Stimulated activated CD8-positive, alpha-beta memory T cell treated with anti-CD3 and anti-CD28 coated beads, Interleukin-15, amount 100 ng/mL, for 24 hours (primary cell): ENCODE measurements at places on chromosomes 7 and 10.

DNA sequence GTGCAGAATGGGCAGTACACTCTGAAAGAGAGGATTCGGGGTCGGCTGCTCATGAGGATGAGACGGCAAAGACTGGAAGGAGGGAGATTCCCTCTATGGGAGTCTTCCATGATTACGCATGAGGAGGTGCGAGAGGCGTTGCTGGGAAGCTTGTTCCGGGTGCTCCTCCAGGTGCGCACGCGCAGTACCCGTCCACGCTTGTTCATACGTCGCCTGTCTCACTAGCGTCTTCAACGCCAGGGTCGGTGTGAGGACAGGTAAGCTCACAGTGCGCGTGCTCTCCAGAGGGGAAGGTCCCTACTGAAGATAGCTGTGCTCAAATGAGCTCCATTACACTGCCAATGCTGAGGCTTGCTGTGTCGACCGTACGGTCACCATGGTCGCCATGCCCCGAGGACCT is 39.3 kb upstream of the BNIP3 start:
- DNase-seq = no peak

- no peak for DNase-seq
Observed at GRCh38 chr7:29434380-29434768, 129.3 kb upstream of the PRR15 start.

- no peak for DNase-seq
Observed at GRCh38 chr7:25669961-25670841, 441.9 kb upstream of the NPVF start.

DNA sequence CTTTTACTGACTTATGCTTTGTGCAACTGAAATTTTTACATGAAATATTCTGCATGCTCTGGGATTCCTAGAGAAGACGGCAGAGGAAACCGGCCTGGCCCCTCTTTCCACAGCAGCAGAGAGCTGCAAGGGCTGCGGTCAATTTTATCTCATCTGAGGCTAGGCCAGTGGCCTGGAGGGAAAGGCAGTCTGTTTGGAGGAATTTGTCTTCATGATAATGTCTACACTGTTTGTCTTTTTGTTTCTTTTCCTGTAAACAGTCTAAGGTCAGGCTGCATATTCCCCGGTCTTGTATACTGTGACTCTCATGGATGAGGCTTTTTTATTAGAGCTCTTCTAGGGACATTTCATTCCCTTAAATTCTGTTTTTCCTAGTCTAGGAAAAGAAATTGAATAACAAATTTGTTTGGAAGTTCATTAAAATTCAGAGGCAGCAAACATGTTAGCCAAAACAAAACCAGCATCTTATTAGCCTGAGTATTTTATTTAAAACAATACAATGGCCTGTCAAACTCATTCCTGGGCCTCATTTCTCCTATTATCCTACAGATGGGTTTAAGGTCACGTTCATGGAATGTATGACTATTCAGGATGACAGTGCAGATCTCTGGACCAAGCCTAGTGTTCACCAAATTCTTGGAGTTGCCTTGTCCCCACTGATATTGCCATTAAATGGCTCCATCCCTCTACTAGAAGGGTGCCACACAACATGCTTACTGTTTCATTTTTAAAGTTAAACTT is 26.4 kb downstream of the LAMB4 start:
- no peak for DNase-seq

DNA sequence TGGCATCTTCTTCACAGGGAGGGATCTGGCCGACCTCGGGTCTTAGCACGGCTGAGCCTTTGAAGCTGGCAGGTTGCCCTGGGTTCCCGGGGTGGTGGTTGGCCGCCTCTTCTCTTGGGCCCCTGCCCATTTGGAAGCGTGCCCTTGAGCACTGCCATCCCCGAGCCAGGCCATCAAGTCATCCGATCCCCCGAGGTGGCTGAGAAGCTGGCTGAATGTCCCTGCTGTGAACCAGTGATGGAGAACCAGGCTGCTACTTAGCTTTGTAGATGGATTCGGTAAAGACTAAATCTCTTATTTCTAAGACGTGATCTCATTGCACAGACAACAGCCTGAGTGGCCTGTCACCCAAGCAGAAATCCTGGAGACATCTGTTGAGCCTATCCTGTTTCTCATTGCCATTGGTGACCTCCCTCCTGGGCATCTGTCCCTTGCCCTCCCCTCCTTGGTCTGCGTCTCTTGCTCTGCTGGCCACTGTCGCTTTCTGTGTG is 74.3 kb downstream of the GRK5 start:
- DNase-seq = no peak
